Activated CD4-positive, alpha-beta memory T cell treated with anti-CD3 and anti-CD28 coated beads, Interleukin-2, amount 10 ng/mL, durations not matched to agents 7 days and 5 days (primary cell): ENCODE measurements at places on chromosomes 1 and 21. TPM values are rescaled to one million over a fixed set of nuclear protein-coding genes. Genes with fewer than 3 reads are reported as not detected.
A peak's percentile ranks its signal among the peaks of the same experiment; 100 is the strongest.

Gene KLHL20
- 18.9 TPM for total RNA-seq

DNA sequence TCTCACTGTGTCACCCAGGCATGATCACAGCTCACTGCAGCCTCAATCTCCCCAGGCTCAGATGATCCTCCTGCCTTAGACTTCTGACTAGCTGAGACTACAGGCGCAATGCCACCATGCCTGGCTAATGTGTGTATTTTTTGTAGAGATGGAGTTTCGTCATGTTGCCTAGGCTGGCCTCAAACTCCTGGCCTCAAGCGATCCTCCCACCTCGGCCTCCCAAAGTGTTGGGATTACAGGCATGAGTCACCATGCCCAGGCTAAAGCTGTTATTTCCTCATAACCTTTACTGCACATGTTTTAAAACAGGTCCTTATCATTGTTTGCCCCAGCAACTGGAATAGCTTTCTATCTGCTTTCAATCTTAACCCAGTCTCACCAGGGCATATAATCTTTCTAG lies 2.9 kb downstream of the SARS1 start:
- no peak for DNase-seq

- no peak for DNase-seq
These were observed 11.8 kb upstream of the NTMT2 start for GRCh38 chr1:170133766-170134495.

DNA sequence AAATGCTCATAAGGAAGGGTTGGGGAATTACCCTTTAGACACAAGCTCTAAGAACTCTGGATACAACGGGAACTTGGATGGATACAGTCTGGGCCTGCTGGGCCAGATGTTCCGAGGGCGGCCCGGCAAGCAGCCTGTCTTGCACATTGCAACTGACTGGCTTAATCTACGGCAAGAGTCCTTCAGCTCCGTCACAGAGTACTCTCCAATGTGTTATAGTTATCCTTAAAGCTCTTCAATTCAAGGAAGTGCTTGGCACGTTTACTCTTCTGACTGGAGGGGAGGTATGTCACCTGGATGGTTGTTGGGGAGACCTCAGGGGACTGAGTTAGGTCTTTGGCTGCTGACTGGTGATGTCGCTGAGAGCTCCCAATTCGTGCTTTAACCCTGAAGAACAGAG lies 1.1 kb upstream of the CFAP141 start:
- no peak for DNase-seq

Gene OR2L5
- total RNA-seq = not detected

- no peak for DNase-seq
These were observed 745 bp downstream of the PARP1 start for GRCh38 chr1:226407199-226407496.

Gene SPRR5
- not detected for total RNA-seq

DNA sequence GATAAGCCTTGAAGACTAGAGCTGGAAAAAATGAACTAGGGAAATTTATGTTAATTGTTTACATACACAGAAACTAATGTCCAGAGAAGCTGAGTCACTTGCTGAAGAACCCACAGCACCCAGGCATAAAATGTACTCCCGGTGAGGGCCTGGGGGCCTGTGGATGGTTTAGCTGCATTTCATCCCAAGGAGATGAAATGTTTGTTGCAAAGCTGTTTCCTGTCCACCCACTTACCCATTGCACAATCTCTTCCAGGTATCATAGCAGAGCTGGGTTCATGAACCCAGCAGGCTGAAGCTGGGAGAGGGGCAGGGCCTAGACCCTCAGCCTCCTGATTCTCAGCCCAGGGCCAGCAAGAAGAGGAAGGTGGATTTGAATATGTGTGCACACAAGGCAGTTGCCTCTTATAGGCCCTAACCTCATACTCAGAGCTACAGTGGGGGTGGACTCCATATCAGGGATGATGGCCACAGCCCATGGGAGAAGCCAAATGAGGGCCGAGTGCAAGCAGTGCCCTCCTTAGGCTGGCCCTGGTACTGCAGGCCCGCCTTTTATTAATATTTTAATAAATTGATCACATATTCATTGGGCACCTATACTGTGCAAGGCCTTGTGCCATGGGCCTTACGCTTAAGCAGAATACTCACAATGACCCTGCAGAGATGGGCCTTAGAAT lies 110.8 kb downstream of the LACTBL1 start:
- no peak for DNase-seq

Gene VPS45
- total RNA-seq = 35.4 TPM

DNA sequence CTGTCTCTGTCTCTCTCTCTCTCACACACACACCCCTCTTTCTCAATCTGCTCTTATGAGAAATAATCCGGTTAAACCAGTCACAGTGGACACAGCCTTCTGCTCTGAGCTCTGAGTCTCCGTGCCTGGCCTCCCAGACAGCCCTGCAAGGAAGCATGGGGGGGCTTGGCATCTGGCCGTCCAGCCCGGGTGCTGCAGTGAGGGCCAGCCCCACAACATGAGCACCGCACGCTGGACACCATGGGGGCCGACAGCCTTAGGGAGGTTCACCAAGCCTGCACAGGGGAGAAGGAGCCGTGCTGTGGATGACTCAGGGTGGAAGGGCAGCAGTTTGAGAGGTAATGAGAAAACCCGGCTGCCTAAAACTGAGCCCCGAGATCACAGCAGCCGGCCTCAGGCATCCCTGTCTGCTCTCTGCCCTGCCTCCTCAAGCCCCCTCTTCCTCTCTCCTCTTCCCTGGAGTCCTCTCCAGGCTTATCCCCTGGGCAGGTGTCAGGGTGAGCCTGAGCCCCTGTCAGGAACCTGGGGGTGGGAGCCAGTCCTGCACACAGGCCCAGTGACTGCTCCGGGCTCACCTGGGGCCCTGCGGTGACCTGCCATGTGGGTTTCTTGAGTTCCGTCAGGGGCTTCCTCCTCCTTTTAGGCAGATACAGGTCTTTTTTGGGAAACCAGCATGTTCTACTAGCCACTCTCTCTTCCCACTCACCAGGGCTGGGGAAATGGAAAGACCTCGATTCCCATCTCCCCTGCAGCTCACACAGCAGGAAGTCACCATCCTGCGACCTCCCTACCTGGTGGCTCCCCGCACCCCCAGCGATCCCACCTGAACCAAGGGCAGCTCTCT lies 92.8 kb downstream of the ITPKB start:
- DNase-seq = no peak

Gene SPAG17
- not detected for total RNA-seq

DNA sequence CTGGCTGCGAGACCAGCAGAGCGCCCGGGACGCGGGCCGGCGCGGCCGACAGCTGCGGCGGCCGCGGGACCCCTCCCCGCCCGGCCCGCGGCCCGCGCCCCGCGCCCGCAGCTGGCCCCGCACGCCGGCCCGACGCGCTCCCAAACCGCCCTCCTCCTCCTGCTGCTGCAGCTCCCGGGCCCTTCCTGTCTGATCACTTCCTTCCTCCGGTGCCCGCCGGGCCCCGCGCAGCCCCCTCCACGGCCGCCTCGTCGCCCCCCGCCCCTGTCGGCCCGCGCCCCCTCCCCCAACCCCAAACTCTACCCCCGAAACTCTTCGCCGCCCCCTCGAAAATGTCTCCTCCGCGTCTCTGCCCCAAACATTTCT lies 594 bp downstream of the LUZP1 start:
- peak; percentile 38 for DNase-seq

Gene FCRL1
- total RNA-seq = not detected

- DNase-seq = no peak
These were observed 599.5 kb upstream of the B3GALT2 start for GRCh38 chr1:193785850-193786420.
